ENCODE measurements at places on chromosomes 4 and X. TPM values are rescaled to one million over a fixed set of nuclear protein-coding genes. Genes with fewer than 3 reads are reported as not detected.

- DNase-seq, result no peak
Measured at GRCh38 chr4:124167602-124168001, 544.9 kb downstream of the ANKRD50 start.

GRCh38 chr4:170243662-170244288, 154.0 kb upstream of the AADAT start:
- DNase-seq, result no peak

DNA sequence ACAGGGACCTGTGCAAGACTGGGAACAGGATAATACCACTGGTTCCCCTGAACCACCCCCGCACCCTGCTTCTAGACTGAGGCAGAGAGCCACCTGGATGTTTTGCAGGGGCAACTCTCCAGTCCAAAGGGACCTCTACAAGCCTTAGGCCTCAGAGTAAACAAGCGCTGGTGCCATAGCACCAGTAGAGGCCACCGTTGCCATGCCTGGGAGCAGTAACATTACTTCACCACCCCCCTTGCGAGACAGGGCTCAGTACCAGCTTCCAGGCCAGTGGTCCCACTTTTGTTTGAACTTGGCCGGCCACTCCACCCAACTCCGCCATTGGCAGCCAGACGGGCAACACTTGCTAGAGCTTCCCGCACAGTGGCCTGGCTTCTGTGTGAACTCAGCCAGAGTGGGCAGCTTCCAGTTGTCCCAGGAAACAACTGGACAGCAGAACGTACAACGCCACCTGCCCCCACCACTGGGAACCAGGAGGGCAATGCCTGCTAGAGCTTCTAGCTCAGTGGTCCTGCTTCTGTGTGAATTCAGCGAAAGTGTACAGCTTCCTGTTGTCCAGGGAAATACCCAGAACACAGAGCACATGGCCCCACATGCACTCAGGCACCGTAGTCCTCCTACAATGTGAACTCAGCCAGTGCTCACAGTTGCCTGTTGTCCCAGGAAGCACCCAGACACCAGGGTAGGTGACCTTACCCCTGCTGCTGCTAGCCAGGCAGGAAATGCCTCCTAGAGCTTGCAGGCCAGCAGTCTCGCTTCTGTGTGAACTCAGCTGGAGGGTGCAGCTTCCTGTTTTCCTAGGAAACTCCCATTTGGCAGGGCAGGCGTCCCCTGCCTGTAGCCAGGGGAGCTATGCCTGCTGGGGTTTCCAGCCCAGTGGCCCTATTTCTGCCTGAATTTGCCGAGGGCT, 39.9 kb upstream of the PCDH19 start:
- DNase-seq, result no peak

DNA sequence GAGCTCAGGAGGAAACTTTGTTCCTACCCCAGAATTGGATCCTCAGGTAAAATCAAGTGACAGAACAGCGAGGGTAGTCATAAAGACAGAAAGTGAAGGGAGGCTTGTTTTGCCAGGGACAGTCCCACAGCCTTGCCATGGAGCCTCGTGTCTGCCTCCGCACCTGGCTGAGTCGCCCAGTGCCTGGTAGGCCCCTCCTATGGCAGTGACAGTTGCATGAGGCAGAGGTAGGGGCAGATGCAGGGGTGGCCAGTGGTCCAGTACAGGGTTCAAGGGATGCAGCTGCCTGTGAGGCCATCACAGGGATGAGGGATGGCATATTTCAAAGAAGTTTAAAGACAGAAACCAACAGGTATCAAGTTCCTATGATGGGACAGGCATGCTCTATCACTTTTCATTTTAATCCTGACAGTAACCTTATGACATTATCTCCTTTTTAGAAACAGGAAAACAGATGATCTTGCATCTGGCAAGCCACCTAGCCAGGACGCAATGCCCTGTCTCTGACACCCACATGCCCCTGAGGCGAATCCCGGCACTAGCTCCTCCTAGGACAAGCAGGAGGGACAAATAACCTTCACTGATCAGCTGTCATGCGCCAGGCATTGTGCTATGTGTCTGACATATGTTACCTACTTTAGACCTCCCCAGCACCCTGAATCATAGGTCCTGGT, 127.4 kb upstream of the ENPP6 start:
- DNase-seq, result peak; percentile 65

DNA sequence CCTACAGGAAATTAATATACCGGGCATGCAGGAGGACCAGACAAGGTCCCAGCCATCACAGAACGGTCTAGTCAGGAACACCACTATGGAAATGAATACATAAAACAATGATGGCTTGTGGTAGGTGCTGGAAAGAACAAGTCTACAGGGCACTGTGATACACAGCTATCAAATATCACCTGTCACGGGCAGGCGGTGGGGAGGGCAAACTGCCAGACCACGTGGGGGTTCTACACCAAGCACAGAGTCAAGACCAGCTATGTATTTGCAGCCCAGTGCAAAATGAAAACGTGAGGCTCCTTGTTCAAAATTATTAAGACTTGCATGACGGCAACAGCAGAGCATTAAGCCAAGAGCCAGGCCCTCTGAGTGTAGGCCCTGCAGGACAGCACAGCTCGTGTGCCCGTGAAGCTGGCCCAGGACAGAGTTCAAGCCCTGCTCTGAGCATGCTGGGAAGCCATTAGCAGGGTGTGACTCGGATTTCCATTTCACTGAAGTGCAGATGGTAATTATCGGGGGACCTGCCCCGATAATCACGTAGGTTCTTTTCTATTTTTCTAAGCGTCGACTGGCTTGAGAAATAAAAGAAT, 83.6 kb downstream of the JAKMIP1 start:
- no peak for DNase-seq

GRCh38 chr4:165803005-165803404, 70.0 kb upstream of the TLL1 start:
- DNase-seq, result no peak

CCNG2 gene
- 22.5 TPM for total RNA-seq

OR13H1 gene
- not detected for total RNA-seq

PITX2 gene
- total RNA-seq, result not detected

All from activated naive CD4-positive, alpha-beta T cell treated with anti-CD3 and anti-CD28 coated beads for 36 hours (primary cell).